Pancreas (tissue), 10 donors: ENCODE measurements at places on chromosomes 4 and X. TPM values are rescaled to one million over a fixed set of nuclear protein-coding genes. Genes with fewer than 3 reads are reported as not detected.

DUSP9 gene
- polyA plus RNA-seq, result 0.07 TPM

AMTN gene
- not detected for polyA plus RNA-seq

PCDH19 gene
- polyA plus RNA-seq, result 0.08 TPM

STOX2 gene
- 4.2 TPM for polyA plus RNA-seq

NXF3 gene
- 0.57 TPM for polyA plus RNA-seq

OPHN1 gene
- 1.4 TPM for polyA plus RNA-seq

TCEAL2 gene
- 7.4 TPM for polyA plus RNA-seq

EVC gene
- 2.8 TPM for polyA plus RNA-seq

ZXDA gene
- 0.57 TPM for polyA plus RNA-seq

NAT8L gene
- polyA plus RNA-seq, result 6.3 TPM

MAGEA2B gene
- not detected for polyA plus RNA-seq

DNA sequence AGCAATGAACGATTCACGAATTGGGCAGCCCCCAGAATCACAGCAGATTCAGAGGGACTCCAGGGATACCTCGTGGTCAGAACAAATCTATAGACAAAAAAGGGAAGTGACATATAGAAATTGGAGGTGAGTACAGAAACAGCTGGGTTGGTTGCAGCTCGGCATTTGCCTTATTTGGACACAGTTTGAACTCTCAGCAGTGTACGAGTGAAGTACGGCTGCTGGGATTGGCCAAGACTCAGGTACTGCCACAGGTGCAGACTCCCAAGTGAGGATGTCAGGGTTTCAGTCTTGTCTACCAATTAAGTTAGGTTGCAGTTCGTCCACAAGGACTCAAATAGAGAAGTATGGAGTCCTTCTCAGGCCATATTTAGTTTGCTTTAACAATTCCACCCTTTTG is 28.2 kb downstream of the HTT-AS start:
- no peak for DNase-seq

DNA sequence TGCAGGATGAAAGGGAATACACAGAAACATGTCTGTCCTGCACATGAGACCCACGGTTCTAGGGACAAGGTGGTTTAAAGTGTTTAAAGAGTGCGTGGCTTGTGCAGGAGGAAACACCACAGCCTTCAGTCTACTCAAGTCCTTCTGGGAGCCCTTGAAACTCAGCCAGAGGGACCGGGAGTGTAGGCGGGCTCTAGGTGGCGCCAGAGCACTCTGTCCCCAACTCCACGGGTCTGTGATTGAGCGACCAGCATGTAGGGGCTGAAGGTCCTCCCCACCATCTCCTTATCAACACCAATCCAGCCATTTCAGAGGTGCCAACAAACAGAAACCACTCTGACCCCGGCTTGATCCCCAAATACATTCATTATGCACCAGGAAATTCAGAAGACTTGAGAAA is 82.0 kb upstream of the CLDN34 start:
- DNase-seq, result peak; percentile 49

GRCh38 chr4:158068068-158068467 is 104.8 kb downstream of the GASK1B start:
- DNase-seq, result no peak

DNA sequence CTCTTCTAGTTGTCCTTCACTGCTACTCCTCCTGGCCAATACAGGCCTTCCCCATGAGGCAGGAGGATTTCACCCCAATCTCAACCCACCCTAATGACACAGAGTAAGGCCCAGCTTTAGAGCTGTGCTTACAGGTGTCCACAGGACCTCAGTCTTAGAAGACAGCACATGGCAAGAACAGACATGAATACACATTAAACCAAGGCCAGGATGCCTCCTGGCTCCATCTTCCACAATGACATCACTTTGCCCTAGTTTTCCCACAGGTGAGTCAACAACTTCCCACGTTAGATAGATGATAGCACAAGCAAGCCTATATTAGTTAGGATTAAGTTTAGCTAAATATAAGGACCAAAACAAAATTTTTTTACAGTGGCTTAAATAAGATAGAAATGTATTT is 63.8 kb upstream of the NOCT start:
- DNase-seq, result no peak

GRCh38 chrX:131764216-131764615 is 220.3 kb downstream of the OR13H1 start:
- no peak for DNase-seq

DNA sequence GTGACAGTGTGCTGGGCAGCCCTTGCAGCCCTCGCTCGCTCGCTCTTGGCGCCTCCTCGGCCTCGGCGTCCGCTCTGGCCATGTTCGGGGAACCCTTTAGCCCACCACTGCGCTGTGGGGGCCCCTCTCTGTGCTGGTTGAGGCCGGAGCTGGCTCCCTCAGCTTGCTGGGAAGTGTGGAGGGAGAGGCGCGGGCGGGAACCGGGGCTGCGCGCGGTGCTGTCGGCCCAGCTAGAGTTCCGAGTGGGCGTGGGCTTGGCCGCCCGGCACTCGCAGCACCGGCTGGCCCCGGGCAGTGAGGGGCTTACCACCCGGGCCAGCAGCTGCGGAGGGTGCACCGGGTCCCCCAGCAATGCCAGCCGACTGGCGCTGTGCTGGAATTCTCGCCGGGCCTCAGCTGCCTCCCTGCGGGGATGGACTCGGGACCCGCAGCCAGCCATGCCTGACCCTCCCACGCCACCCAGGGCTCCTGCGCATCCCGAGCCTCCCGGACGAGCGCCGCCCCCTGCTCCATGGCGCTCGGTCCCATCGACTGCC is 770.1 kb upstream of the GALNTL6 start:
- DNase-seq, result peak; percentile 50

GRCh38 chr4:76981644-76982043 is 32.1 kb downstream of the SEPTIN11 start:
- DNase-seq, result no peak

- DNase-seq, result no peak
Measured at GRCh38 chr4:5812506-5813229, 80.2 kb downstream of the CRMP1 start.

- DNase-seq, result no peak
Measured at GRCh38 chrX:119690921-119691716, 1.8 kb downstream of the SEPTIN6 start.

GRCh38 chr4:4968161-4968725 is 51.0 kb downstream of the CYTL1 start:
- no peak for DNase-seq
